NCI-H774 (cell line): ENCODE measurements at places on chromosomes 4 and X.

DNA sequence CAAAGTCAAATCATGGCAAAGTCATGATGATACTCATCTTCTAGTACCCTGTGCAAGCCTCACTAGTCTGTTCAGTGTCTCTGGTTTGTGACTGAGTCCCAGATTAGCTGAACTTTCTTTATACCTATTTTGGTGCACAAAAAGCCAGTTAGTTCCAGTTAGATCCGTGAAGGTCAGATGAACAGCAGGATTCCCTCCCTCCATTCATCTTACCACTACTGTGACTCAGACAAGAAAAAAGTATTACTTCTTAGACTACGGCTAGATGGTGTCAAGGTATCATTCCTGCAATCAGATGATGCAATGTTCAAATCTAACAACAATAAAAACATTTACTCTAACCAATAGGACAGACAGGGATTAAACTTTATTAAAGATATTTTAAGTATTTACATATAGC, 30.4 kb downstream of the ARHGEF6 start:
- DNase-seq: no peak

- no peak for DNase-seq
These were observed 324.4 kb downstream of the CAMK2D start for GRCh38 chr4:113437129-113437528.

DNA sequence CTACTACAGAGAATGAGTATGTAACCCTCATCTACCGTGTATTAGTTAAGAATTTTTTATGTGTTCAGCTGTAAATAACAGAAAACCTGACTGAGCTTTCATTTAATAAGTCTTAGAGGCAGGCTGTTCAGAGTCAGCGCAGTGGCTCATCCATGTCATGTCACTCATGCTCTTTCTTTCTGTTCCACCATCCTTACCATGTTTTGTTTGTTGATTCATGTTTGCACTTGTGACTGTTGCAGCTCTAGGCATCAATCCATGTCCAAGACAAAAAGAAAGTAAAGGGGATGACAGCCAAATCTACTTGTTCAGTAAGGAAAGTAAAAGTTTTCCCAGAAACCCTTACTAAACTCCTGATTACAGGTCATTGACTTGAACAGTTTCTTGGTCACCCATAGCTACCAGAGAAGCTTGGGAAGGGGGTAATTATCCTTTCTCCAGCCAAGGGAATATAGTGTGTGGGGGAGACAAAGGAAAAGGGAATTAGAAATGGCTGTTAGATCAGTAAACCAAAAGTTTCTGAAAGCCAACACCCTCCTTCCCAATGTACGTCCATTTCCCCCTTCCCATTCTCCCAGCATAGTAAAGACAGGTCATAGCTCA, 9.0 kb downstream of the ART3 start:
- no peak for DNase-seq

- DNase-seq: no peak
These were observed 7.9 kb downstream of the LRPAP1 start for GRCh38 chr4:3524349-3524748.

DNA sequence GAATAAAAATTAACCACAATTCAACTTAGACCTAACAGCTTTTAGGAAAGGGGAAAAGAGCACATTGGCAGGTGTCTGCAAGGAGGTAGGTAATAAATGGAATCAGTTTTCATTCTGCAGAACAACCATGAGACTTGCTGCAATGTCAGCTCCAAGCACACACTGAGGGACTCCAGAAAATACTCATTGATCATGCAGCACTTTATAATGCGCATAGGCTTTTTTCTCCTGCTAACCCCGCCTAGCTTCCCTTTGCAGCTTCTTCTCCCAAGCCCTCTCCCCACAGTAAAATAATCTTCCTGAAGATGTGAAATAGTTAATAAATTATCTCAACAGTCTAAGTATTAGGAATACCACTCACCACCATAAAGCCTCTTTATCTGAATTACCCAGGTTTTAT, 36.9 kb downstream of the ANKRD17 start:
- no peak for DNase-seq

DNA sequence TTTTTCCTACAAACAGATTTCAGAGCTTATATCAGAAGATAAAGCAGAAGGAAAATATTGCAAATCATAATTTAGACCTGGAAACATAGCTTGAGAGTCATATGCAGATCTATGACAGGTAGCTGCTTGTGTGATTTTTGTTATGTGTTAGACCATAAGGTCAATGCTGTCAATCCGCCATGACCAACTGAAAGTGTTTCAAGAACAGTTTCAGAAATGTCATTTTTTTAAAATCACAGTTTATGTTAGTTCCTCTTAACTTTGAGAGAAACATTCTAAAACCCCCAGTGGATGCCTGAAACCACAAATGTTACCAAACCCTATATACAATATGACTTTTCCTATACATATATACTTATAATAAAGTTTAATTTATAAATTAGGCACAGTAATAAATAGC, 391.3 kb upstream of the FAM241A start:
- DNase-seq: no peak
